CD4-positive, alpha-beta T cell treated with Interleukin-21 for 1 hour (primary cell): ENCODE measurements at places on chromosomes 5 and 9.

DNA sequence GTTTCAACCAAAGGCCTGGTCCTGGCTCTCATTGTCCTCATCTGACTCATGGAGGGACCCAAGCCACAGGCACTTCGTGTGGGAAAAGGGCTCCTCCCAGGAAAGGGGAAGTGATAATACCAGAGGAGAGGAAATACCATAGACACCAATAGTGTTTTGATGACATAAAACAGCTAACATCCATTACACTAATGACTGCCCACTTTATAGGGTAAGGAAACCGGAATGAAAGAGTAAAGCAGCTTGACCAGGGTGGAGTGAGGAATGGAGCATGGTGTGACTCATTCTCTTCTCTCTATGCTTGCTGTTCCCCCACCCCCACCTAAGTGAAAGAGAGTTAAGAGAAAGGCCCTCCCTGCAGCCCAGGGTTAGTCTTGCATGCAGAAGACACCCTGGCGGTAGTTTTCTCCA, 67.4 kb upstream of the HRH2 start:
- DNase-seq, result no peak

GRCh38 chr5:179973391-179973790, 65.7 kb upstream of the TBC1D9B start:
- no peak for DNase-seq

DNA sequence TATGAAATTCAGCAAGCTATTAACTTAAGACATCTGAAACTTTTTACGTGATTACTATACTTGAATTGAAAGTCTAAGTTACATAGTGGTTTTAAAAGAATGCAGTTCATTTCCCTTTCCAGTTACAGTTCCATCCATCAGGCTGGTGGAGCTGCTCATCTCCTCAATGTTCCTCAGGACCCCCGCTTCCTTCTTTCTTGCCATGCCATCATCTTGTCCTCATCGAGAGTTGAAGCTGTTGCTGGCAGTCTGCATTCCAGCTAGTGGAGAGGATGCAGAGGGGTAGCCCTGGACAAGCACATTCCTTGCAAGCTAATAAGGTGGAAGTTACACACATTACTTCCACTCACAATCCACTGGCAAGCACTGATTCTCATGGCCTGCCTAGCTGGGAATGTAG, 8.8 kb upstream of the RNF183 start:
- no peak for DNase-seq

GRCh38 chr9:98998441-98999151, 54.9 kb downstream of the COL15A1 start:
- DNase-seq, result peak; percentile 54

GRCh38 chr5:161851691-161852299, 3.9 kb downstream of the GABRA1 start:
- DNase-seq, result no peak

DNA sequence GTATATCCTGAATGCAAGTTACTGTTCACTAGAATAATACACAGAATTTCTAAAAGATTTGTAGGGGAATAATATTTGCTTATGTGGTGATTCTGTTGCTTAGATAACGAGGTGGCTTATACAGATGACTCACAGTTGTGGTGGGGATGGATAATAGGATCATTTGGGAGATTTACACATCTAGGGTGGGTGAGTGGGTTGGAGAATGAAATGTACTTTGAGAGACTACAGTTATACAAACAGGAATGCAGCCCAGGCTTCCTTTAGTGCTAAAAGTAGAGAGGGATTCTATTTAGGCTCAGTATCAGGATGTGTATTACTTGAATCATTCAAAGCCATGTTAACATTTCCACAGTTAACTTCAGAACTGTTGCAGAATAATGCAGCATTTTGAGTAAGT, 1.8 kb downstream of the CTXN3 start:
- DNase-seq, result no peak

- peak; percentile 12 for DNase-seq
These were observed 150.8 kb downstream of the MEF2C start for GRCh38 chr5:88732181-88732633.

- peak; percentile 48 for DNase-seq
These were observed 74.1 kb upstream of the PIK3R1 start for GRCh38 chr5:68141494-68141893.

- no peak for DNase-seq
These were observed 196.2 kb downstream of the AOPEP start for GRCh38 chr9:94922691-94923107.

DNA sequence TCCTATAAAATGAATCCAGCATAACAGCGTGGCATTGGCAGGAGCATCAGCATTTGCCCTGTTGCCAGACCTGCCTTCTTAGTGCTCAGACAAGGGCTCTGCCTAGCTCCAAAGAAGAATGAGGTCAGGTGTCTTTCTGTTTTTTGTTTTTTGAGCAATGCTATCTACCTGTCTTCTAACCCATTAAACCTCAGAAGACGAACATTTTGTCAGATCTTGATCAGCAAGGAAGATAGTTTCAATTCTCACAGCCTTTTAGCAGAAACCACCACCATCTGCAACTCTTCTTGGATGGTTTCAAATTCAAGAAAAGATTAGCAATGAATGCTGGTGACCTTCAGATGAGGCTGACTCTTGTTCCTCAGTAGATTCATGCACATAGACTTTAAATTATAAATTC, 103.5 kb upstream of the IQGAP2 start:
- no peak for DNase-seq
